ENCODE measurements at places on chromosomes 3 and 15.
A peak's percentile ranks its signal among the peaks of the same experiment; 100 is the strongest.

GRCh38 chr3:107208796-107209195, 168.4 kb upstream of the CCDC54 start:
- DNase-seq: no peak

- DNase-seq: no peak
Observed at GRCh38 chr3:126728680-126729079, 24.6 kb downstream of the CHCHD6 start.

DNA sequence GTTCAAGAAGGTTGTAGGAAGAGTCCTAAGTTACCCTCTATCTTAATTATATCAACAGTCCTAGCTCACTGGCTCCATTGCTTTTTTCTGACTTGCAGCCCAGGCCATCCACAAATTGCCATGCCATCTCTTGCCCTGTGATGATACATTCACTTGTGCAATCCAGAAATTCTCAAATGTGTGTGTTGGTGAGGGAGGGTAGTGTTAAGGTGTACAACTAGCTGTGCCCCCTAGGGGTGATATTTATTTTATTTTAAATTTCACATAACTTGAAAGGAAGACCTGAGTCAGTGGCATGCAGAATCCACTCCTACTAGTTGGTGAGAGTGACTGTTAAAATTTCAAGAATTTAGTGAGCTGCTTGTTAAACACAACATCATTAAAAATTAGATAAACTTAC, 156.1 kb upstream of the ANKRD28 start:
- no peak for DNase-seq

- DNase-seq: peak; percentile 55
Observed at GRCh38 chr15:60614862-60615771, 136.2 kb upstream of the ICE2 start.

Data from WERI-Rb-1 (cell line).